GDM1 (cell line): ENCODE measurements at places on chromosomes 1 and 21.

- no peak for DNase-seq
These were observed 184.5 kb upstream of the TMEM51 start for GRCh38 chr1:14969006-14969405.

- no peak for DNase-seq
These were observed 1030.0 kb upstream of the TMPRSS15 start for GRCh38 chr21:19433623-19434022.

DNA sequence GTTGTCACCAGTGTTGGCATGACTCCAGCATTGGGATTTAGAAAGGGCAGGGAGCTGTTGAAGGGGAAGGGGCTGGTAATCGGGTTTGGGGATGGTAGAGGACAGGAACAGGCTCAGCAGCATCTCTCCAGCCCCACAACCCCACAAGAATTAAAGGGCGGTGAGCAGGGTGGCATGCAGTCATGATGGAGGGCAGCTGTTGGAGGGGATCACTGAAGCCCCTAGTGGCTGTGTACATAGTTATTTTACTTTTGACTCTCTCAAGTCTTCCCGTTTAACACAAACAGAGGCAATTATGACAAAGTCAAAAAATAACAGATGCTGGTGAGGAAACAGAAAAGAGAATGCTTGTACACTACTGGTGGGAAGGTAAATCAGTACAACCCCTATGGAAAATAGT is 213.8 kb downstream of the URB2 start:
- no peak for DNase-seq

DNA sequence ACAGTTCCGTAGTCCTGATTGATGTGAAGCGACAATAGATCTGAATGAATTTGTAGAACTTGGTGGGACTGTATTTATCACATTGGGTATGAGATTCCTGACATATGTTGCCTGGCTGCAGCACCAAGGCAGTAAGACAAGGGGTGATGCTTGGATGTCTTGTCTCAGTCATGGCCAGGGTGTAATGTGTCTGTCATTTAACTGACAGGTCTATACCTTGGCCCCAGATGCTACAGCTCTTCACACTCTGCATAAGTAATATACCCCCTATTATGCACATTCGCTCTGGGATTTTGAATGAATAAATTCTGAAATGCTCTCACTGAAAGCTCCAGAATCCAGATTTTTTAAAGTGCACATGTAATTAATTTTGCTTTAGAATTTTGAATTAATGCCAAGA is 47.3 kb downstream of the NTNG1 start:
- DNase-seq, result no peak

GRCh38 chr1:107153014-107153413 is 12.2 kb downstream of the NTNG1 start:
- no peak for DNase-seq

DNA sequence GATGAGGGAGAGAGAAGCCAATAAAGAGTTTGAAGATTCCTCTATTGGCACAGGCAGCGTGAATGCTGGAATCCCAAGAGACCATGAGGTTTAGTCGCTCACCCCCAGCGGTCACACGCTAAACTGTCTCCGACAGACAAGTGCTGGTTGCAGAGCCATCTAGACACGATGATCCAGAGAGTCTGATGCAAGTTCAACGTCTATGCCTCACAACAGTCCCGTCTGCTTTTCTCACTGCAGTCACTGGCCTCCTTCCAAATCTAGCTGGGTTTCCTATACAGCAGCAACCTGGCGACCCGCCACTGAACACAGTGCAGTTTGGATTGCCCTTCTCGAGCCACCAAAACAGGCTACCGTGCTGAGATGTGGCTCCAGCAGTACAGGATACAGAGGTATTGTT is 98.6 kb upstream of the KRTAP19-8 start:
- DNase-seq, result no peak

DNA sequence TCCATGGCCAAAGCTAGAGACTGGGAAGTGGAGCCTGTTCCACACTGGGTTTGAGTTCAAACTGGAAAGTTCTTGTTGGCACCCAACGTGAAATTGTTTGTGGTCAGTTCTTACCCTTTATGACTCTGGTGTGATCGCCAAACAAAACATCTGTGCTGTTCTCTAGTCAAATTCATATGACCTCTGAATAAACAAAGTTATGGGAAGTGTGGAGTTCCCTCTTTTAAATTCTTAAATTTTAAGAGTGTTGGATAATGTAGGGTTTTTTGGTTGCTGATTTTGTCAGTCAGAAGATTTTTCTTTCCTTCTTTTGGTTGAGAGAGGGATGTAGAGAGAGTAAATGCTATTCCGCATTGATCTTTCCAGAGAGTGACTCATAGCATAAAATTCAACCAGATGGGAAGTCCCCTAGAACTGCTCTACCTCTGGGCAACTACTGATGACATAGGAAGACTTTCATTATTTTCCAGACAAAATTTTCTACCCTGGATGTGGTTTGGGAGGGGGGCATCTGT is 36.4 kb downstream of the CHML start:
- DNase-seq, result no peak

GRCh38 chr1:41851589-41851988 is 67.1 kb downstream of the HIVEP3 start:
- DNase-seq, result peak; percentile 61
